Activated T-cell treated with anti-CD3 and anti-CD28 coated beads for 1 hour (primary cell): ENCODE measurements at places on chromosomes 11 and 22.
A peak's percentile ranks its signal among the peaks of the same experiment; 100 is the strongest.

- no peak for DNase-seq
Measured at GRCh38 chr11:8961401-8961800, 2.8 kb downstream of the TMEM9B start.

GRCh38 chr11:104668797-104669463, 229.3 kb downstream of the CASP12 start:
- DNase-seq, result no peak

- no peak for DNase-seq
Measured at GRCh38 chr22:40043081-40043480, 48.3 kb downstream of the FAM83F start.

DNA sequence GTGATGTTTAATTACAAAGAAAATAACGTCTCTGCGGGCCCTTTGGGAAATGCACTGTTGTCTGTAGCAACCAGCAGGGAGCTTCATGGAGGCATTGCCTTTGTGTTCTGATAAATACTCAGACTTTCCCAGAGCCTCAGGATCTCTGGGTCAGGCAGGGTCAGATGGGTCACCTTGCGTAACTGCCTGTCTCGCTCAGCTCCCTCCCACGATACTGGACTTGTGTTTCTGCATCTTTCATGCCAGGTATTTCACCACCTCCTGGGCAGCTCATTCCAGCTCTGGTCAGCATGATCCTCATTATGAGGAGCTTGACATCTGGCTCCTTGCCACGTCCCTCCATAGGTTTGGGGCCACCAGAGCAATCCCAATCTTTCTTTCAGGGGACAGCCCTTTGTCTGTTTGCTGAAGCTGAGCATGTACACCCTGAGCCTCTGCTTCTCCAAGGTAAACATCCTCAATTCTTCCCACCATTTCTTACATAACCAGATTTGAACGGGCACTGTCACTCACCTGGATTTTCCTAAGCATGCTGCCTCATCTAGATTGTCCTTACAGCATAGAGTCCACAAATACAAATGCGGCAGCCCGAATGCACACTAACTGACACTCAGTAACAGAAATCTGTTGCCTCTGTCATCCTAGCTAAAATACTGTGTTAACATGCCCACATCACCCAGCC, 162.3 kb downstream of the LARGE1 start:
- no peak for DNase-seq

DNA sequence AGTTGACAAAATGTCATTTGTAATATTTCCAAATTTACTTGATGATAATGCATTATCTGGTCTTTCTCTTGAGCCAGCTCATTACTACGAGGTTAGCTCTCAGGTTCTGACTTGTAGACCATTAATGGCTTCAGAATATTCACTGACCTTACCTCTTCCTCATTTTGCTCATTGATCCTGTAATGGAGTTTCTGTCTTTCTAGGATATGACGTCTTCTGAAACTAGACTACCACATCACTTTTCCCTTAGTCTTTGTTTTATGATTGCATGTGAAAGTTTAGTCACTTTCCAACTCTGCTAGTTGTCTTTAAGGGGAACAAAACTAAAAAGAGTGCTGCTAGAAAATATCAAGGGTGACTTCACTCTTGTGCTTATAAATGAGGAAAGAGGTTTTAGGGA, 697.6 kb downstream of the JRKL start:
- DNase-seq, result no peak

- no peak for DNase-seq
Measured at GRCh38 chr22:35541254-35541748, 670 bp downstream of the RASD2 start.

DNA sequence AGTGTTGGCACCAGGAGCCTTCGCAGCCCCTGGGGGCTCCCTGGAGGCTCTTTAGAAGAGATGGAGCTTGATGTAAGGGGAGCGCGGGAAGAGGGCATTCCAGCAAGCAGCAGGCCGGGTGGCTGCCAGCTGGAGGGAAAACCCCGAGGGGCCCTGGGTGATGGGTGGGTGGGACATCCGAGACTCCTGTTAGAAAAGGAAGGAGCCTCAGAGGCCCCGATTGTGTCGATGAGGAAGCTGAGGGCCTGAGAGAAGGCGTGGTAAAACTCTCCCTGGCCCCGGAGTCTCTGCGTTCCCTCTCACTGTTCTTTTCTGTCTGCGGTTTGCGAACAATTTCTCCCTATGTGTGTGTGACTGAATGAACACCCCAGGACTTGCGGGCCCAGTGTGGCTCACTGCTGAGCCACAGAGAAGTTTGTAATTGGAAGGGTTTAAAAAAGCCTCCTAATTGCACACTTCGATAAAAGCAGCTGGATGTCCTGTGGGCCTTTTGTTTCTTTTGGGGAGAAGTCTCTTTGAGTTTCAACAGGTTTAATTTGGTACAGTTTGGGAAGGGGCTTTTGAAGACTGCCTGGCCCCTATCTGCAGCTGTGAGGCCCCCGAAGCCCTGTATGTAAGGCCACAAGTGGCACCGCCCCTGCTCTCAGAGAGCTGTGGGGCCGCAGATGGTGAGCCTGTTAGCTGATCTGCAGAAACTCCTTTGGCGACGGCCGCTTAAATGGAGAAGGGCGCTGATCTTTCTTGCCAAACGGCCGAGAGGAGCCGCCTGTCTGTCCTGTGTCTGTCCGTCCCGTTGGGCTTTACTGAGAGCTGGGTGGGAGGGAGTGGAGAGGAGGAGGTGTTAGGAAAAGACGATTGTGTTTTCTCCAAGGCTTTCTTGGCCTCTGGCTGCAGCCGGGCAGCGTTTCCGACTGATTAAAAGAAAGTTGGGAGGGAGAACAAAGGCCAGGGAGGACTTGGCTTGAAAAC, 2.0 kb downstream of the FBLN1 start:
- DNase-seq, result no peak

GRCh38 chr11:61861634-61862033, 29.7 kb downstream of the FADS3 start:
- DNase-seq, result no peak

DNA sequence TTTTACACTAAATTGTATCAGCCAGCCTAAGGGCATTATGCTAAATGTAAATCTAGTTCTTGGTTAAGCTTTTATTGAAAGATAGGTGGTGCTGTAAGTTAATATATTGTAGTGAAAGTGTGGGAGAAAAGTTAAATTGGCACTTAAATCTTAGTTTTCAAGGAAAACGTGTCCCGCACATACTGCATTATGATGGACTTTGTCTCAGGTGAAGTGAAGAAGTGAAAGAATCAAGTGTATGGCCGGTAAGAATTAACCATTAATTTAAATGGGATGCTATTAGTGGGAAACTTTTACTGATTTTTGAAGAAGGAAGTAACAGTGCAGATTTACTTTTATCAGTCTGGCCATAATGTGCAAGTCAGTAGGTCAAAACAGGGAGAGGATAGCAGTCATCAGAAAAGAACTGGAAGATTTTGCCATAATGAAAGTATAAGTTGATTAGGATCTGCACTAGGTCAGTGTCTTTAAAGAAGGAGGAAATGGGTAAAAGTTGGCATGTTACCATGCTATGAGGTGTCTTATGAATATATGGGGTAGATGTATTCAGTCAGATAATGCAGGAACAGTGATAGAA, 81.6 kb downstream of the PDHX start:
- no peak for DNase-seq

DNA sequence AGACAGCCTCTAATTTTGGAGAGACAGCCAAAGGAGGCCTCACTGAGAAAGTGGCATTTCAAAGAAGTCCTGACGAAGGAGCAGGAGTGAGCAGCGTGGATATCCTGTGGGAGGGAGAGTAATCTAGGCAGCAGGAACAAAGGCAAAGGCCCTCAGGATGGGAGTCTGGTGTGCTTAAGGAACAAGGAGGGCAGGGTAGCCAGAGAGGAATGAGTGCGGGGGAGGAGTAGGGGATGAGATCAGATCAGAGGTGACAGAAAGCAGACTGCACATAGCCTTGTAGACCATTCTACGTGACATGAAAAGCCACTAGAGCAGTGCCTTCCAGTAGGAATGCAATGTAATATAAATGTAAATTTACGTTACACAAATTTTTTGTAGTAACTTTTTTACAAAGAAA, 5.6 kb downstream of the SLC36A4 start:
- DNase-seq, result no peak

- no peak for DNase-seq
Measured at GRCh38 chr11:132718711-132719671, 813.3 kb downstream of the OPCML start.

DNA sequence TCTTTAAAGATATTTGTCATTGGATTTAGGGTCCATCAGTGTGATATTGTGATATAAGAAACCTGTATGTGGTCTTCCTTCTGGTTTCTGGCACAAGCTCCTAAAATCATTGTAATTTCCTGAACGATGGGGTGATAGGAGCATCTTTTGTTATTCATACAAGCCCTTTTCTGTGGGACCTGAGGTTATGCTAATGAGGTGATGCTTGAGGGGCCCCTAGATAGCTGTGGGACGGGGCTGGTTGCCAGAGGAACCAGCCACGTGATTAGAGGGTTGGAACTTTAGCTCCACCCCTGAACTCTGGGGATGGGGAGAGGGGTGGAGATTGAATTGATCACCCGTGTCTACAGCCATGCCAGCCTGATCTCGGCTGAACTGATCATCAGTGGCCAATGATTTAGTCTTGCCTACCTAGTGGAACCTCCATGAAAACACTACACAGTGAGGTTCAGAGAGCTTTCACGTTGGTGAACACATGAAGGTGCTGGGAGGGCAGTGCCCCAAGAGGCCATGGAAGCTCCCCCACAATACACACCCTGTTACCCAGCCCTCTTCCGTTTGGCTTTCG, 62.8 kb downstream of the BCR start:
- DNase-seq, result peak; percentile 45

DNA sequence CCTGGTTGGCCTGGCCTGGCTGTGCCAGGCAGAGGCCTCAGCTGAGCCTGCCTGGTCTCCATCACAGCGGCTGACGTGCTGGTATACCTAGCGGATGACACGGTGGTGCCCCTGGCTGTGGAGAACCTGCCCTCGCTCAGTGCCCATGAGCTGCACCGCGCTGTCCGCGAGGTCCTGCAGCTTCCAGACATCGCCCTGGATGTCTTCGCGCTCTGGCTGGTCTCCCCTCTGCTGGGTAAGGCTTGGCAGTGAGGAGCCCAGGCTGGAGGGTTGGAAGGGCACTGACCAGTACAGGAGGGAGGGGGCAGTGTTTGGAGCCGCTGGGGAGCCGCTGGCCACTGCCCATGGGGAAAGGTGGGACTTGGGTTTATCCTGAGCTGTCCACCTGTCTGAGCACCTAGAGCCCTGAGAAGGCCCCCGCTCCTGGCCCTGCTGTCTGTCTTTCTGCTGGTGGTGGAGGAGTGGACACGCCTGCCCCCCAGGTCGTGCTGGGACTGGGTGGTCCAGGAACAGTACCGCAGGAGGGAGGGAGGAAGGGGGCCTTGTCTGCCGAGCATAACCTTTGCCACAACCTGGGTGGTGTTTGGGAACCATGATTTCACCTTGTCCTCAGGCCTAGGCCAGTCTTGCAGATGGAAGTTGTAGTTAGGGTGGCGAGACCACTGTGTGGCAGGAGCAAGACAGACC, 3.0 kb downstream of the FRMD8 start:
- no peak for DNase-seq

DNA sequence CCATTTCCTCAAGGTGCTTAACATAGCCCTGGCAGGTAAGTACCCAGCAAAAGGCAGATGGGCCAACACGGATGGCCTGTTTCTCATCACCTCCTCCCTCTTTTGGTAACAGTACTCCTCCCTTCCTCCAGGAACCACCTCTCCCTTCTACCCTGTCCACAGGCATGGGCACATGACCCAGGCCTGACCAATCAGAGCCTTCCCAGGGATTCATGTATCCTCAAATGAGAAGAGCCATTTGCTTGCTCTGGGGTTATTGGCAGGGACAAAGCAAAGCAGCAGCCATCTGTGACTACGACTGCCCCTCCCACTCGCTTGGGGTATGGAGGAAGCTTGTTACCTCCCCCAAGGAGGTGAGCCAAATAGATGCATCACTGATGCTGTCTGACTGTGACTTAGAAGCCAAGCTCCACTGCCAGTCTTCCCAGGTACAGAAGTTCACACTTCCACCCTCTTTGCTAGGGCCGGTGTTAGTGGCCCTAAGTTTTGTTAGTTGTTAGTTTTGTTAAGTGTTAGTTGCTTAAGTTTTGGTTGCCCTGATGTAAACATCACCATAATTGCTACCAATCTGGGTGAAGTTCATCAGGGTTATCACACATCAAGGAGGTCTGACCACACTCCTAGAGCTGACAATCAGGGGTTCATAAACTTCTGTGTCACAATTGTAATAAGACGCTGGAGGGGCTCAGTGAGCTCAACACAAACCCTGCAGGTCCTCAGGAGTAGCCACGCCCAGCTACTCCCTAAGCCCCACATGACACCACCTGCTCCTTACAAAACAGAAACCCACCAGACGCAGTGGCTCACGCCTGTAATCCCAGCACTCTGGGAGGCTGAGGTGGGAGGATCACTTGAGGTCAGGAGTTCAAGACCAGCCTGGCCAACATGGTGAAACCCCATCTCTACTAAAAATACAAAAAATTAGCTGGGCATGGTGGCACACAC, 57.3 kb downstream of the ARFGAP3 start:
- DNase-seq, result no peak

DNA sequence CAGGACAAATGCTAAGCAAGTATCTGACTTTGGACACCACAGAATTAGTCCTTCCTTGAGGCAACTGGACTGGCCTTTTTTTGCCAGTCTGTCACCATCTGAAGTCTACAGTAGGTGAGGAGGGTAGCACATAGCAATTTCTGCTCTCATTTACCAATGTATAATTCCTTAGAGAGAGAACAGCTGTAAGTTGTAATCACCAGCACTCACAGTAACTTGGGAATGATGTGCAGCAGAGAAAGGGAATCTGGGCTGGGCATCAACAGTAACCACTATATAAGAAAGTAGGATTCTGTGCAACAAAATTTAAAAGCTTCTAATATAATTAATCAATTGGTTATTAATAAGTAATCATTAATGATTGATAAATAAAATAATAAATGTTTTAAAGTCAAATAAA, 86.3 kb upstream of the FAT3 start:
- DNase-seq, result no peak

DNA sequence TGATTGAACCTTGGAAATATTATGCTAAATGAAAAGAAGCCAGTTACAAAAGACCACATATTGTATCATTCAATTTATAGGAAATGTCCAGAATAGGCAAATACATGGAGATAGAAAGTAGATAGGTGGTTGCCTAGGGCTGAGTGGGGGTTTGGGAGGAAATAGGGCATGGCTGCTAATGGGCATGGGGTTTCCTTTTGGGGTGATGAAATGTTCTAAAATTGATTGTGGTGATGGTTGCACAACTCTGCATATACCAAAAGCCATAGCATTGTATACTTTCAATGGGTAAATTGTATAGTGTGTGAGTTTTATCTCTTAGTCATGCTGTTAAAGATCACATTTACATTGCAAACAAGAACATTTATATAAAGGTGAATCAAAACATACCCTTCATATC, 48.7 kb downstream of the LDLRAD3 start:
- no peak for DNase-seq

- no peak for DNase-seq
Measured at GRCh38 chr22:35743326-35743860, 25.7 kb downstream of the APOL5 start.

GRCh38 chr11:18769802-18770456, 21.7 kb downstream of the PTPN5 start:
- DNase-seq, result no peak

DNA sequence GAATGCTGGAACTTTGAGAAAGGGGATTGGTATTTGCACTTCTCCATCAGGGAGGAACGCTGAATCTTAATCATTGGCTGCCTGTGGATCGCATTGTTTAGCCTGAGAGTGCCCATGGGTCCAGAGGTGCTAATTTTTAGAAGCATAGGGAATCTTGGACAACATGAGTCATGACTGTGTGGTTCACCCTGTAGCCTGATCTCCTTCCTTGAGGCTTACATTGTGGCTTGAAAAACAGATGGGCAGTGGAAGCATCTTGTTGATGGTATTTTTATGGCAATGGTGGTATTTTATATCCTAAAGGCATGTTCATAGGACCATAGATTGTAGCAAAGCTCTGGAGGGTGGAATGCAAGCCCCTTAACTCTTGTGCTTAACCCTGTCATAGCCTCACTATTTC, 99.2 kb upstream of the DBX1 start:
- no peak for DNase-seq
